GM04504 (cell line): ENCODE measurements at places on chromosomes 5 and 9.
A peak's percentile ranks its signal among the peaks of the same experiment; 100 is the strongest.

GRCh38 chr9:127968042-127968441, 12.7 kb downstream of the EEIG1 start:
- DNase-seq: no peak

- no peak for DNase-seq
These were observed 22.1 kb downstream of the AFF4 start for GRCh38 chr5:132941331-132941730.

DNA sequence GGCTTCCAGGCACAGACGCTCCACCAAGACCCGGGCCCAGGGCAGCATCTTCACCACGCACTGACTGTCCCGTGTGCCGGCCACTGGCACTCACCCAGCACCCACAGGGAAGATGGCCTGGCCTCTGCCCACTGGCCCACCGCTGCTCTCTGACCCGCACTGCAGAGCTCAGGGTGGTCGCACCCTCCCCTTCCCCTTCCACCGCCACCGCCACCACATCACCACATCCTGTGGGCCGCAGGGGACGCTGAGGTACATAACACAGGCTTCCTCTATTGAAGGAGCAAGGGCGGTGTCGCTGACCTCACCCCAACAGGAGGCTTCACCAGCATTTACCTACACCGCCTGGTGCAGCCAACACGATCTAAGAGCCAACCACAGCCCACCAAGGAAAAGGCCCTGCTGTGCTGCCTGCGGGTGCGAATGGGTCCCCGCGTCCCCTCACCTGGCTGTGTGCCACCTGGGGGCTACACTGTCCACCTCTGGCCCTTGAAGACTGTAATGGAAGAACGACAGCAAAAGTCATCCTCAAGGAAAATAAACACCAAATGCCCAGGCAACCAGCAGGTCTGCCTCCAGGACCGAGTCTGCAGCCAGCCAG, 101.8 kb downstream of the CAMSAP1 start:
- no peak for DNase-seq

DNA sequence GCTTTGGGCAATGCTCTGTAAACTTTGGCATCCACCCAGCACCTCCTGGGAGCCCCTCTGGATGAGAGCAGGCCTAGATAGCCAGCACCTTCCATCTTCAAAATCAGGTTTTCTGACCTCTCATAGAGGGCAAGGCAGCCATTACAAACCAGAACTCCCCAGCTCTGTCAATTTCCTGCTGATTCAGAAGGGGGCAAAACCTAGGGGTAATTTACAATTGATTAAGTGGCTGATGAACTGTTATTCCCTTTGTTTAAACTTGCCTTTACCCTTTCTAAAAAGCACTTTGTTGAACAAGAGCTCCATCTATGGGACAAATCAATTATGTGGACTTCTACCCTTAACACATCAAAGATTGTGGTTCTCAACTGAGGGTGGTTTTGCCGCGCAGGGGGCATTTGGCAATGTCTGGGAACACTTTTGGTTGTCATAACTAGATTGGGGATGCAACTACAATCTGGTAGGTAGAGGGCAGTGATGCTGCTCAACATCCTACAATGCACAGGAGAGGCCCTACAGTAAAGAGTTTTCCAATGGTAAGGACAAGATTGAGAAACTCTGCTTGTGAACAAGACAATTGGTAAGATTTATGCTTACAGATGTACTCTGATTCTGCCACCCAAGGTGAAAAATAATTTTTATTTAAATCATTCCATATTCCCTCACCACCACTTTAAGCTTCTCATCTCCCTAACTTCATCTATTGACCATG, 184.1 kb downstream of the MARCHF11 start:
- no peak for DNase-seq

- DNase-seq: no peak
These were observed 160.2 kb downstream of the DENND1A start for GRCh38 chr9:123769719-123770118.

DNA sequence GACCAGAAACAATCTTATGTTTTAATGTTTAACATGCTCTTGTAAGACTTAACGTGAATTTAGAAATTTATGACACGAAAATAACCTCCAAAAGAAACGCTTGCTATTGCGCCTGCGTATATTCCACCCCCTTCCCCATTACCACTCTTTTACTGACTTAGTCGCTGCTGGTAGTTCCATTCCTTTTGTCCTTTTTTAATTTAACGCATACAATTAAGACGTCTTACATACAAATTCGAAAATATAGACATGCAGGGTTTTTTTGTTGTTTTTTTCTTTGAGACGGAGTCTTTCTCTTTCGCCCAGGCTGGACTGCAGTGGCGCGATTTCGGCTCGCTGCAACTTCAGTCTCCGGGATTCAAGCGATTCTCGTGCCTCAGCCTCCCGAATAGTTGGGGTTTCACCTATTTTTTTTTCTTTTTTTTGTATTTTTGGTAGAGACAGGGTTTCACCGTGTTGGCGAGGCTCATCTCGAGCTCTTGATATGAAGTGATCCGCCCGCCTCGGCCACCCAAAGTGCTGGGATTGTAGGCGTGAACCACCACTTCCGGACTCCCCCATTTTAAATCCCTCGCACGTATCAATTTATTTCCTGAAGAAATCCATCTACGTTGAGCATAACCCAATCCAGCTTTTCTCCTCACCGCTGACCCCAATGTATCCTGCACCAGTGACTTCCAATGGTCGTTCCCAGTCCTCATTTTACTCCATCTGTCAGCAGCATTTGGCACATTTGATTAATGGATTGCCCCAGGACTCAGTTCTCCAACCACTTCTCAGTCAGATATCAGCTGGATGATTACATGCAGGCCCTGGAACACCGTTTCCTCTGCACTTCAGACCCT, 684 bp upstream of the MED7 start:
- peak; percentile 29 for DNase-seq

DNA sequence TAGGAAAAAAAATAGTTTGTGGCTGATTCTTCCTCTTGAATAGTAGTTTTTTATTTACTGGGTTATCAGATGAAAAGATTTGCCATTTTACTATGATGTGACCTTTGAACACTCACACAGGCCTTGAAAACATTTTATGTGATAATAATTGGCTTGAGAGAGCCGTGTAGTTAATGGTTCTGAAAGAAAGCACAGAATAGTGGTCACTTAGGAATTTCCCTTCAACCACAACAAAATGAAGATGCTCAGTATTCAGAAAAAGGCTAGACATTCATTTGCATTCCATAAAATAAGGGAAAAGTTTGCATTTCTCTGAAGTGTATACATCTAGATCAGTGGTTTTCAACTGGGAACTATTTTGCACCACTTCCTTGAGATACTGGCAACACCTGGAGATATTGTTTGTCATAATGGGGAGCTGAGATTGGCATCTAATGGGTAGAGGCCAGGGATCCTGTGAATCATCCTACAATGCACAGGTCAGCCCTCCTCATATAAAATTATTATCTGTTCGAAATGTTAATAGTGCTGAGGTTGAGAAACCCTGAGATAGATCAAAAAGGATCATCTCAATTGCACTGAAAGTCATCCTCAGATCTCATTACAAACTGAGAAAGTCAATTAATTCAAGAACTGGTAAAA, 446.4 kb upstream of the CCNG1 start:
- no peak for DNase-seq

DNA sequence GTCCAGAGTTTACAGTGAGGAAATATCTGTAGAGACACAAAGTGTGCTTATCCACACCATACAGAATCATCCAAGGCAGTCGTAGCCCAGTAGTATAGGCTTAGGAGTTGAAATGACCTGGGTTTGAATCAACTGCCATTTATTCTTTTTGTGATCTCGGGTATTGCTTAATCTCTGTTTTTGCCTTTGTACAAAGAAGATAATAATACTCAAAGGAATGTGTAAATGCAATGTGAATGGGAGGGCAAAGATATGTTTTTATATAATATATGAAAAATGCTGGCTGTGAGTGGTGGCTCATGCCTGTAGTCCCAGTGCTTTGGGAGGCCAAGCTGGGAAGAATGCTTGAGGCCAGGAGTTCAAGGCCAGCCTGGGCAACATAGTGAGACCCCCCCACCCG, 141.1 kb downstream of the SPATA31D1 start:
- no peak for DNase-seq
